Stimulated activated naive CD8-positive, alpha-beta T cell treated with anti-CD3 and anti-CD28 coated beads, Interleukin-15, Interleukin-2, amounts not matched to agents 100 U/mL and 50 U/mL, for 24 hours (primary cell): ENCODE measurements at places on chromosomes 1 and 21.

DNA sequence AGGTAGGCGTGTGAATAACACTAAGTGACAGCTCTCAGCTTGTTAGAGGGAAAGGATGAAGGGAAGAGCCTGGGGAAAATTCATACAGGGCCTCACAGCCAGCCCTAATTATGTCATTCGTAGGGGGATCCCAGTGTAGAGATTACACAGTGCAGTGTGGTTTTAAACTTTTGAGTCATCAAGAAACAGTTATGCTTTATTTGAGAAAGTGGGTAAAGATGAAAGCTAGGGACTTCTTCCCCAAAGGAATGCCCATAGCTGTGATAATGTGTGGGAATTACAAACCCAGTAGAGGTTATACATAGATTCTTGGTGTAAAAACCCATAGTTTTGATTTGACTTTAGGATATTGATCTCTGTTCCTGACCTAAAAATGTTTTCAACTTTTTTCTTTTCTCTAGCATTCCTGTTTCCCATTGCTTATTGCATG is 1.9 kb downstream of the TTF2 start:
- DNase-seq = peak; percentile 27

- no peak for DNase-seq
These were observed 5.6 kb downstream of the PDZK1IP1 start for GRCh38 chr1:47184090-47184821.

- no peak for DNase-seq
These were observed 6.8 kb downstream of the STPG1 start for GRCh38 chr1:24406788-24407187.

GRCh38 chr21:27112186-27112585 is 145.3 kb upstream of the ADAMTS5 start:
- no peak for DNase-seq

DNA sequence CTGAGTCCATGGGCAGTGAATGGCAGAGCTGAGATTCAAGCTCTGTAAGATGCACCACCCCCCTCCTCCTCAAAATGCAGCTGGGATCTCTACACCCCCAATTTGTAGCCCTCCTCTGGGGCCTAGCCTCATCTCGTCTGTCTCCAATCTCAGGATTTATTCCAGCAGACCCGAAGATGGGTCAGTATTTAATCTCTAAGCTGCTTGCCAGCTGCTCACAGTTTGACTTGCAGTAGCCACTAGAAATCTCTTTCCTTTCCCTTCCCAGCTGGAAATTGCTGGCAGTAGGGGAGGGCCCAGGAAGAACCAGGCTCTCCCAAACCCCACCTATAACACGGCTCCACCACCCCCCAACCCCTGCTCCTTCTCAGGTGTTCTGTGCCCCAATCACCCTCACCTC is 1.5 kb downstream of the LACTBL1 start:
- DNase-seq = no peak

DNA sequence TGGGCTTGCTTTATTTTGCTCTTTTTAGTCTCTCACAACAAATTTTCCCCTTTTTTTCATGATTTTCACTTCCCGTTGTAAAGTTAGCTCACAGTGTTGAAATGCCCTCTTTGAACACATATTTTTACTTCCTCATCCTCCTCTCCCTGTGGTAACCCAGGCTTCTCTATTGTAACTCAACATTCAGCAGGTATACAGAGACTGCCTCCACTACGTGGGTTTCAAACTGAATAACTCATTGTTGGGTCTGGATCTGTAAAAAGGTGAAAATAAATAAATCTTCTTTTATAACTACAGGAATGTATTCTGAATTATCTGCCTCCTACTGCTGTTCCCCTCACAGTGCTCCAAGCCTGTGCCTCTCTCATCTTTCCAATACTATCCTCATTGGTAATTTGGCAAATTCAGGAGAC is 166.4 kb downstream of the RUNX1 start:
- no peak for DNase-seq

- DNase-seq = no peak
These were observed 176.7 kb downstream of the OLFM3 start for GRCh38 chr1:101820071-101820470.

- DNase-seq = no peak
These were observed 249.1 kb downstream of the CACNA1E start for GRCh38 chr1:181732218-181732990.

- DNase-seq = no peak
These were observed 2.9 kb upstream of the SLC2A7 start for GRCh38 chr1:9028921-9029705.
